ENCODE measurements at places on chromosomes 2 and 18.

- DNase-seq, result no peak
These were observed 81.8 kb upstream of the AGAP1 start for GRCh38 chr2:235411905-235412485.

- DNase-seq, result no peak
These were observed 33.9 kb downstream of the RAB31 start for GRCh38 chr18:9741793-9742523.

- no peak for DNase-seq
These were observed 37.9 kb downstream of the CCDC150 start for GRCh38 chr2:196677404-196677803.

DNA sequence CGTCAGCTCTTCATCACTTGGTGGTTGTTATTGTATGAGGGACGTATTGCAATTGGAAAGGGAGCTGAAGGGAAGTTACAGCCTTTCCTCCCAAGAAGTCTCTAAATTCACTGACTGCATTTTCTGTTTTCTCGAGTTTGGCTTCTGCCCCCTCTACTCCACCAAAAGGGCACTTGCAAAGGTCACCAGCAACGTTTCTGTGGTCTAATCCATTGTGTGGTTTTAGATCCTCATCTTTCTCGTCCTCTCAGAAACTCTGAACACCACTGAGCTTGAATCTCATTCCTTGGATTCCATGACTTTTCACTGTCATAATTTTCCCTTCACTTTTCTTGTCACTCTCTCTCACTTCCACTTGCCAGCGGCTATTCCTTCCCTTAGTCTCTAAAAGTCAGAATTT lies 308.0 kb downstream of the AFF3 start:
- no peak for DNase-seq

- DNase-seq, result no peak
These were observed 38.2 kb downstream of the SNRPD1 start for GRCh38 chr18:21650311-21650710.

Data from lower lobe of right lung (tissue), 2 donors.